NCI-H1105 (cell line): ENCODE measurements at places on chromosomes 12 and 14.

DNA sequence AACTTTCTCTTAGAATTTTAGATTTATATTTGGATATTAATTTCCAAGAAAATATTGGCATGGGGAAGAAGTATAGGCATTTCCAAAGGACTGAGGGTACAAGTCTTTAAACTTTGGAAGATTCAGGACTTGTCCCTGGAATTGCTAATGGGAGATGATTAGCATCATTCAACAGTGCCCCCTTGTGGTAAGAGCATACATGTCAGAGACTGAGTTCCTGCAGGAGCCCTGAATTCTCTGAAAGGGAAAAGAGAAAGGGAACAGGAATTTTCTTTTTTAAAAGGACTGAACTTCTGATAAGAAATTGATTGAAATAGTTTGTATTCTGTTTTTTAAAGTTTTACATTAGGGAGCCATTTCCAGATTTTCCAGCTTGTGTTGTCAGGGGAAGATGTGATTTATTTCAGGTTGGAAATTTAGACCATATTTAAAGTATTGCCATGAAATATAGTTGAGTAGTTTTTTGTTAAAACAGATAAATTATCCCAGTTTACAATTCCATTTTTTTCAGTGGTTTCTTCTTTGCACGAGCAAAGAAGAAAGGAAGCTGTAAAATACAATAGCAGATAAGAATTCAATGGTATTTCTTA, 44.0 kb upstream of the REP15 start:
- peak; percentile 77 for DNase-seq

- no peak for DNase-seq
Observed at GRCh38 chr14:95265106-95266094, 54.3 kb downstream of the CLMN start.

- no peak for DNase-seq
Observed at GRCh38 chr14:22844221-22845102, 8.1 kb downstream of the MMP14 start.

DNA sequence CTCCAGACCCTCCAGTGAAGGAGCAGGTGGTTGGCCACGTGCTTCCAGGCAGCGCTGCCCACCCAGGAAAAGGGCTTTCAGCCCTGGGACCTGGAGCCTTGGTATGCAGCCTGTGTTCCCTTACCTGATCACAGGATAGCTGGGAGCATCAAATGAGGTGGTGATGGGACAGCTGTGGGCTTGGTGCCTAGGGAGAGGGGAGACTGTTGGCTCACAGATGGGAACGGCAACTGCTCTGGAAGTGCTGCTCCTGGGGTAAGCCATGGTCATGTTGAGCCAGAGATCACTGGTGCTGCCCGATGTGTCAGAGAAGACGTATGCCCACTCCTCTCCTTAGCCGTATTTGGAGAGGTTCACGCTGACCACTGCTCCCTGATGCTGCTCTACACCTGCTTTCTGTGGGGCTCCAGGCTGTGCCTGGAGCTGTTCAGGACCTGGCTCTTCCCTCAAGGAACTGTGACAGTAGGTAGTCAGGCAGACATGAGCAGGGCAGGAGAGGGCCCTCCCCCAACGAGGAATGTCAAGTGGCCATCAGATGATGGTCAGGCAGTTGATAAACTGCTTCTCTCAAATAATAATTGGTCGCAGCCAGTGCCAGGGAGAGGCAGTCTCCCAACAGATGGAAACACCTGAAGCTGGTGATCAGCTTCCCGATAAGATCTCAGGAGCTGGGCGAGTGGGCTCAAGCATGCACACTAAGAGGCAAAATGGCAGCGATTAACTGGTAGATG, 2.8 kb upstream of the CYP46A1 start:
- peak; percentile 70 for DNase-seq

DNA sequence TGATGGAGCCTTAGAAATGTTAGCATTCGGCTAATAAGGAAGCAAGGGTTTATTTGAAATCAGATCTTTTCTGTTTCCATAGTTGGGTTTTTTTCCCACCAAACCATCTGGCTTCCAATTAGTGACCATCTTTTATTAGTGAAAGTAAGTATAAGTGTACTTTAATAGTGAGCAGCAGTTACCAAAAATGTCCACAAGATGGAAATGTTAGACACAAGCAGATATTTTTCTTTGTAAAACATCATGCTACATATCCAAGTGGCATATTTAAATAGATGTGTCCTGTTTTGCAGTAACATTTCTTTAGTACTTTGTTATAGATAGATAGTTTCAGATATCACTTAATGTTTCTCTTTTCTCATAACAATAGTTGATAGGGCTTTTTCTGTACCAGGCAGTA, 28.8 kb downstream of the YEATS4 start:
- DNase-seq: no peak

- DNase-seq: no peak
Observed at GRCh38 chr14:26636561-26636960, 38.7 kb upstream of the NOVA1 start.

DNA sequence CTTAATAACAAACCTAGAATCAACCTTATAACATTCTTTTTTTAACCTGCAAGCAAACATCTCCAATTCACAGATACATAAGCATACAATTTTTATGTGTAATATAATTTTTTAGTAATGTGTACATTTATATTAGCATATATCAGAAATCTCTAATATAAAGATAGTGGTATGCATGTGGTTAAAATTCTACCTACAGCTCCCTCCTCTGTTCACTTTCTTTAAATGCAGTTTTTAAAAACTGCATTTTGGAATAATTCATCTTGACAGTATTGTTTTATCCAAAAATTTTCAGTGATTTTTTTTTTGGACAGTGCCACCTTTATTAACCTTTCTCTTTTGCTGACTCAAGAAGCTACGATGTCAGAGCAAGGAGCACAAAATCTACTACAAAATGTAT, 13.2 kb upstream of the RXYLT1 start:
- no peak for DNase-seq

GRCh38 chr14:54489731-54490444, 1.1 kb upstream of the GMFB start:
- no peak for DNase-seq

GRCh38 chr12:79071498-79071897, 206.9 kb downstream of the SYT1 start:
- no peak for DNase-seq

- DNase-seq: no peak
Observed at GRCh38 chr12:92520511-92520910, 182.3 kb upstream of the PLEKHG7 start.

DNA sequence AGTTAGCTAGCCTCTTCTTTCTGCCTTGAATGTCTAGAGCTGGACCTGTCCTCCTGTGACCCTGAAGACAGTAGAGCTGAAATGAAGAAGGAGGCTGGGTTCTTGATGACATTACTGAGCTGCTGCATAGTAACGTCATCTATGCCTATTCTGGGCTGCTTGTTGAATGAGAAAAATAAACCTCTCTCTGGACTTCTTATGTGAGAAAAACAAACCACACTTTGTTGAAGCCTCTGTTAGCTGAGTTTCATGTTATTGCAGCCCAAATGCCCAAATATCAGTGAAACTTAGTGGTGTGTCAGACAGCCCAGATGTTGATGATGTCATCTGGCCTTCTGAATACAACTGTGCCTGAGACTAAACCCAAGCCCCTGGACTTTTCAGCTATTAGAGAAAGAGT, 67.0 kb upstream of the MAX start:
- no peak for DNase-seq

DNA sequence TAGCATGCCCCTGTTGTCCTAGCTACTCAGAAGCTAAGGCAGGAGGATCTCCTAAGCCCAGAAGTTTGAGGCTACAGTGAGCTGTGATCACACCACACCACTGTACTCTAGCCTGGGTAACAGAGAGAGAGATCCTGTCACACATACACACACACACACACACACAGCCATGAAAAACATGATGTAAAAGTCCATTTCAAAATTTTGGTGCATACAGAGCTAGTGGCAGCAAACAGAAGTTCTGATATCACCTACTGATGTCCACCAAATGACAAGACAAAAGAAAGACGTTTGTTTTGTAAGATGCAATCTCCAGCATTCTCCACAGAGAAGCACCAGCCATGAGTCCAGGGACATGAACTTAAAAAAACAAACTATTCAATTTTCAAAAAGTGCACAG, 15.9 kb downstream of the AREL1 start:
- no peak for DNase-seq

DNA sequence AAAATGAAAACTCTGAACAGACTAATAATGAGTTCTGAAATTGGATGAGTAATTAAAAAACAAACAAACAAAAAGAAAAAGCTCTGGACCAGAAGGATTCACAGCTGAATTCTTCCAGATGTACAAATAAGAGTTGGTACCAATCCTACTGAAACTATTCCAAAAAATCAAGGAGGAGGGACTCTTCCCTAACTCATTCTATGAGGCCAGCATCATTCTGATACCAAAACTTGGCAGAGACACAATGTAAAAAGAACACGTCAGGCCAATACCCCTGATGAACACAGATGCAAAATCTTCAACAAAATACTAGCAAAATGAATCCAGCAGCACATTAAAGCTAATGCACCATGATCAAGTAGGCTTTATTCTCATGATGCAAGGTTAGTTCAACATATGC, 183.9 kb upstream of the CNOT2 start:
- DNase-seq: no peak

DNA sequence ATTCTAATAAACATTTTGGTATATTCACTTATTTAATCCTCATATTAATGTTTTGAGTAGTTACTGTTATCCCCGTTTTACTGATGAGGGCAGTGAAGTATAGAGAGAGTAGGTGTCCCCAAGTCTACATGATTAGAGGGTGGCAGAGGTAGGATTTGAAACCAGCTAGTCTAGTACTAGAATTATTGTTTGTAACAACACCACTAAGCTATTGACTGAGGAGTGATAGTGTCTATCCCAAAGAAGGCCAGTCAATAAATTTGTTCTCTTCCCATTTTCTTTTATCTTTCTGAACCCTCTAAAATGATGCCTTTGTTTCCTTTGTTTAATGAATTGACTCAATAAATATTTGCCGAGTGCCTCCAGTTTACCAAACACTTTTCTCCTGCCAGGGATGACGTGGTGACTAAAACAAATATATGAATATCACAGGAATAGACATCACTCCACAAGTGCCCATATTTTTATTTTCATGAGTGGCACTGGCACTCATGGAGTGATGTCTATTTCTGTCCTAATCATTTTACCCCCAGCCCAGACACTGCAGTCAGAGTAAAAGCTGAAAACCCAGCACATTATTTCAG, 247.5 kb downstream of the SLC16A7 start:
- no peak for DNase-seq

GRCh38 chr14:32947081-32947480, 8.4 kb downstream of the NPAS3 start:
- no peak for DNase-seq

- DNase-seq: no peak
Observed at GRCh38 chr14:96497087-96497486, 5.1 kb upstream of the PAPOLA start.

- DNase-seq: no peak
Observed at GRCh38 chr12:27366621-27367020, 34.0 kb downstream of the BMAL2 start.

- DNase-seq: no peak
Observed at GRCh38 chr12:93762912-93763553, 85.9 kb downstream of the CRADD start.

- DNase-seq: no peak
Observed at GRCh38 chr12:129394177-129394825, 509.5 kb downstream of the TMEM132D start.

GRCh38 chr12:43921666-43922337, 85.9 kb downstream of the TMEM117 start:
- DNase-seq: no peak

GRCh38 chr12:114636723-114637480, 47.1 kb downstream of the TBX3 start:
- no peak for DNase-seq

DNA sequence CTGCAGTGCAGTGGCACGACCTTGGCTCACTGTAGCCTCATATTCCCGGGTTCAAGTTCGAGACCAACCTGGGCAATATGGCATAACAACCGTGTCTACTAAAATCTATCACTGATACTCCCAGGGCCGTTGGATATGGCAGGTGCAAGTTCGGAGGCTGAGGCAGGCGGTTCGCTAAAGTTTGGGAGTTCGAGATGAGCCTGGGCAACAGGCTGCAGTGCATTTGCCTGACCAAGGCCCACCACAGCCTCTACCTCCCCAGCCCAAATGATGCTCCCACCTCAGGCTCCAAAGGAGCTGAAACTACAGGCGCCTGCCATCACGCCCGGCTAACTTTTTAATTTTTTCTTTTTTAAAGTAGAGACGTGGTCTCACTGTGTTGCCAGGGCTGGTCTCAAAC, 177.1 kb upstream of the ALG10B start:
- DNase-seq: no peak

GRCh38 chr14:100187247-100187833, 27.9 kb upstream of the DEGS2 start:
- DNase-seq: no peak

- DNase-seq: no peak
Observed at GRCh38 chr14:54675236-54676128, 108.6 kb downstream of the SAMD4A start.

GRCh38 chr12:105920161-105920684, 218.5 kb downstream of the NUAK1 start:
- DNase-seq: peak; percentile 73

DNA sequence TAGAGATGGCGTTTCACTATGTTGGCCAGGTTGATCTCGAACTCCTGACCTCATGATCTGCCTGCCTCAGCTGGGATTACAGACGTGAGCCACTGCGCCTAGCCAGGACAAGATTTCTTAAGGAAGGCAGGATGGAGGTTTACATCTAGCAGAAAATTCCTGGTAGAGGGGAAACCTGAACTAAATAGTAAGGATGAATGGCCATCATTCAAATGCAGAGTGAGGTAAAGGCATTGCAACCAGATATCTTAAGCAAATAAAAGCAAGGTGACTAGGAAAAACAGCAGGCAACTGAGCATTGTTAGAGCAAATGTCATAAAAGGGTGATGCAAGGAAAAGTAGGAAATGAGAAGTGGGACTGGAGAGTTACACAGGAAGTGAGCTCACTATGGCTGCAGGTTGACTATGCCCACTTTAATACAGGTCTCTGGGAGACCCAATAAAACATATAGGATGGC, 133.0 kb downstream of the SOX5 start:
- no peak for DNase-seq

- no peak for DNase-seq
Observed at GRCh38 chr14:67623114-67623513, 3.4 kb downstream of the ARG2 start.

DNA sequence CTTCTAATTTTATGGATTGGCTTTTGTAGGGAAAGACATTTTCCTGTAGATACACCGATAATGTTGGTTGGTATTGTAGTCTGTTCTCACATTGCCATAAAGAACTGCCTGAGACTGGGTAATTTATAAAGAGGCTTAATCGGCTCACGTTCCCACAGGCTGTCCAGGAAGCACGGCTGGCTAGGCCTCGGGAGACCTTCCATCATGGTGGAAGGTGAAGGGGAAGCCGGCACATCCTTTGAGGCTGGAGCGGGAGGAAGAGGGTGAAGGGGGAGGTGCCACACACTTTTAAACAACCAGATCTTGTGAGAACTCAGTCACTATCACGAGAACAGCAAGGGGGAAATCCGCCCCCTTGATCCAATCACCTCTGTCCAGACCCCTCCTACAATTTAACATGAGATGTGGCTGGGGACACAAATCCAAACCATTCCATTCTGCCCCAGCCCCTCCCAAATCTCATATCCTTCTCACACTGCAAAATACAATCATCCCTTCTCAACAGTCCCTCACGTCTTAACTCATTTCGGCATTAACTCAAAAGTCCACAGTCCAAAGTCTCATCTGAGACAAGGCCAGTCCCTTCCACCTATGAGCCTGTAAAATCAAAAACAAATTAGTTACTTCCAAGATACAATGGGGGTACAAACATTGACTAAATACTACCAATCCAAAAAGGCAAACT, 66.7 kb upstream of the EIF5 start:
- DNase-seq: no peak

GRCh38 chr14:106518054-106518943, 991.9 kb downstream of the TMEM121 start:
- no peak for DNase-seq

- DNase-seq: no peak
Observed at GRCh38 chr14:22508150-22508457, 80.9 kb downstream of the DAD1 start.
